Adrenal gland (tissue), 19 donors: ENCODE measurements at places on chromosomes 12 and 14. TPM values are rescaled to one million over a fixed set of nuclear protein-coding genes. Genes with fewer than 3 reads are reported as not detected.
A peak's percentile ranks its signal among the peaks of the same experiment; 100 is the strongest.

- H3K27me3 ChIP-seq: no peaks in the 10 kb centered on the region
- H3K4me1 ChIP-seq: peaks cover 16% of the 10 kb centered on the region
- H3K27ac ChIP-seq: no peak overlapping the region
Measured at GRCh38 chr14:21074398-21075272, 4.5 kb downstream of the ARHGEF40 start.

DNA sequence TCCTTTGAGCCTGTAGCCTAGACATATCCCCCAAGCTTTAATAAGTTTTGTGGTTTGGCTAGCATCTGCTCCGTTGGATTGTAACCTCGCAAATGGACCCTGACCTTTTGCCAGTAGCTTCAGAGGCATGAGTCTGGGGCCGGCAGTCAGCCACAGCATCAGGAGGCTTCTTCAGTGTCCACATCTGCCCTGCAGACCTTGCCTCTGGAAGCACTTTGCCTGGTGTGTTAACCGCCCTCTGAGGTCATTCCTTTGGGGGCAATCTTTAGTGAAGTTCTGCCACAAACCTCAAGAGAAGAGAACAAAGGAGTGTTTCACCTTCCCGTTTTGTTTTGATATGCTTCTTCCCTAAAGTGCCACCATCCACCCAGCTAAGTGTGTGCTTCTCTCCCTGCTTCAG is 71.4 kb downstream of the GNS start:
- no peak overlapping the region for H3K27ac ChIP-seq
- H3K4me1 ChIP-seq: peaks cover 32% of the 10 kb centered on the region
- H3K4me3 ChIP-seq: no peak overlapping the region

FBLN5 gene
- total RNA-seq: 26.0 TPM

- H3K27ac ChIP-seq: no peak overlapping the region
- no peaks in the 10 kb centered on the region for H3K27me3 ChIP-seq
- H3K4me1 ChIP-seq: no peaks in the 10 kb centered on the region
- DNase-seq: no peak
- no peak overlapping the region for H3K4me3 ChIP-seq
Measured at GRCh38 chr12:116614194-116614915, 55.2 kb downstream of the MAP1LC3B2 start.

DNA sequence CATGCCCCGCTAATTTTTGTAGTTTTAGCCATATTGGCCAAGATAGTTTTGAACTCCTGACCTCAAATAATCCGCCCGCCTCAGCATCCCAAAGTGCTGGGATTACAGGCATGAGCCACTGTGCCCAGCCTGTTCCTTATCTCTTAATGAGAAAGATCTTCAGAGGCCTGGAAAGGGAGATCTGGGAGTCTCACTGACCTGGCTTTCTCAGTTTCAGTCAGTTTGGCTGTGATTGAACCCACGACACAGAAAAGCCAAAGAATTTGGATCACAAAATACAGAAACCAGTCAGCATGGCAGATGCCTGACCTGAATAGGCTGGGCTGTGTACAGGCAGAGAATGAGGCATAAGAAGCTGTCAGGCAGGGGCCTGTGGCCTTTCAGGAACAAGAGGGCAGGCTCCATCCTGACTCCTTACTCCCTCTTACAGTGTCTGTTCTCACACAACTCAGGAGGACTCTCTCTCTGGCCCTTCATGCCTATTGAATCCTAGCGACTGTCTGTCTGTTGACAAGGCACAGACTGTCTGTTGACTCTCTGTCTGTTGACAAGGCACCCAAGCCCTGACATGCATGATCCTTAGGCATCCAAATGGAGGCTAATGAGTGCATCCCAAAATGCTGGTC is 366.5 kb upstream of the CCDC196 start:
- no peak overlapping the region for H3K27ac ChIP-seq
- H3K4me1 ChIP-seq: no peaks in the 10 kb centered on the region
- no peak for DNase-seq
- H3K36me3 ChIP-seq: no peaks in the 10 kb centered on the region

- H3K36me3 ChIP-seq: peaks cover 80% of the 10 kb centered on the region
- H3K27me3 ChIP-seq: no peaks in the 10 kb centered on the region
- no peaks in the 10 kb centered on the region for H3K4me1 ChIP-seq
- no peak for DNase-seq
Measured at GRCh38 chr12:50200552-50201273, 33.5 kb upstream of the CERS5 start.

- H3K4me3 ChIP-seq: no peak overlapping the region
- H3K36me3 ChIP-seq: no peaks in the 10 kb centered on the region
- no peaks in the 10 kb centered on the region for H3K4me1 ChIP-seq
- no peak overlapping the region for H3K27ac ChIP-seq
- H3K27me3 ChIP-seq: no peaks in the 10 kb centered on the region
- DNase-seq: no peak
Measured at GRCh38 chr12:104763168-104763805, 194.8 kb downstream of the SLC41A2 start.

SLC4A8 gene
- 4.0 TPM for total RNA-seq

- no peaks in the 10 kb centered on the region for H3K4me1 ChIP-seq
- no peaks in the 10 kb centered on the region for H3K27me3 ChIP-seq
- no peaks in the 10 kb centered on the region for H3K36me3 ChIP-seq
- no peak overlapping the region for H3K27ac ChIP-seq
Measured at GRCh38 chr14:37089410-37089809, 83.0 kb downstream of the SLC25A21 start.

DNA sequence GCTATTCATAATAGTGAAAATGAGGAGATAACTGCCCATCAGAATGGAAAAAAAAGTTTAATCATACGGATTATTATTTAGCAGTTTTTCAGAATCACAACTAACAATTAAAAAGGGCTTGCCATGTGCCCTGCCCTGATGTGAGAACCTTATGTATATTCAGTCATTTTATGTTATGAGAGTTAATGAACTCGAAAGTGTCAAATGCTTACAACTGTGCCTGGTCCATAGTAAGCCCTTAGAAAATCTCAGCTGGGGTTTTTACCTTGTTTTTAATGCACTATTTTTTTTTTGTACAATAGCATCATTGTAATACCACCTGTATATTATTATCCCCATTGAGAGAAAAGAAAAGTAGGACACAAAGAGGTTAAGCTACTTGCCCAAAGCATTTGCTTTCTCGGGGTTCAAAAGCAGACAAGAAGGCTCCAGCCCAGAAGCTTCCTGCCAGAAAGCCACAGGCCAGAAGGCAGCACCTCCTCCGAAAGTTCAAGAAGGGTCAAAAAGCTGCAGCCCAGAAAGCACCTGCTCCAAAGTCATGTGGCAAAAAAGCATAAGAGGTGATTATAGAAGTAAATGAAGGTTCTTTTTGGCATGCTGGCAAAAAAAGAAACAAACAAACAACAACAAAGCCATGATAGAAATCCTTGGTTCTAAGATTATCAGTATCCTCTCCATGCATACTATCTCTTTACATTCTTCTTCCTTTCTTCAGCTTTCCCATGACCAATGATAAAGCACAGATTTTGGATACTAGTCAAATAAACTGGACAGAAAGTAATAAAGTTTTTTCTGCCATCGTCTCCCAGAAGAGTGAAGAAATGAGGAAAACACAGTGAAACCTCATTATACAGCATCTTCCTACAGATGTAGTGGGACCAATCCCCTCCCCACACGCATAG is 59.1 kb upstream of the NAP1L1 start:
- no peak overlapping the region for H3K27ac ChIP-seq
- no peaks in the 10 kb centered on the region for H3K4me1 ChIP-seq
- H3K27me3 ChIP-seq: no peaks in the 10 kb centered on the region
- H3K4me3 ChIP-seq: no peak overlapping the region

GRCh38 chr12:131928080-131928710 is 881 bp upstream of the PUS1 start:
- no peaks in the 10 kb centered on the region for H3K27me3 ChIP-seq
- H3K4me3 ChIP-seq: peak overlapping the region; percentile 52
- DNase-seq: no peak
- H3K36me3 ChIP-seq: peaks cover 16% of the 10 kb centered on the region
- peak overlapping the region; percentile 84 for H3K27ac ChIP-seq

MYH7 gene
- not detected for total RNA-seq

GRCh38 chr12:10067942-10068341 is 30.8 kb downstream of the CLEC1A start:
- no peak overlapping the region for H3K4me3 ChIP-seq
- H3K4me1 ChIP-seq: no peaks in the 10 kb centered on the region
- no peaks in the 10 kb centered on the region for H3K27me3 ChIP-seq
- peak; percentile 16 for DNase-seq
- no peaks in the 10 kb centered on the region for H3K36me3 ChIP-seq

LRTM2 gene
- total RNA-seq: not detected

DNA sequence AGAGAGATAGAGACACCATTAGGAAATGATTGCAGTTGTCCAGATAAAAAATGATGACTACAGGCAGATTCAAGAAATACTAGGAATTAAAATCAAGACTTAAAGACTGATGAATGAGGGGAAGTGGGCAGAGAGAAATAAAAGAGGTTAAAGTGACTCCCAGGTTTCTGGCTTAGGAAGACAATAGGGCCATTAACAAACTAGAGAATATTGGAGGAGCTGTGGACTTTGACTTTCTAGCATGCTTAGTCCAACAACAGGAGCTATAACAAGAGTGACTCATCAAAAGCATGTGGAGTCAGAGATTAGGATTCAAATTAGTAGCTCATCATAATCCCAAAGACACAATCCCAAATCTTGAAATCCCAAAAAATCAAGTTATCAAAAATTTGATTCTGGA is 101.5 kb downstream of the BMP4 start:
- no peaks in the 10 kb centered on the region for H3K27me3 ChIP-seq
- no peaks in the 10 kb centered on the region for H3K36me3 ChIP-seq
- H3K27ac ChIP-seq: no peak overlapping the region
- H3K4me3 ChIP-seq: no peak overlapping the region
